ENCODE measurements at places on chromosomes 2 and 18. TPM values are rescaled to one million over a fixed set of nuclear protein-coding genes. Genes with fewer than 3 reads are reported as not detected.

GRCh38 chr18:31229829-31230228, 67.2 kb upstream of the DSC1 start:
- no peaks in the 10 kb centered on the region for H3K27me3 ChIP-seq
- H3K27ac ChIP-seq = no peak overlapping the region
- H3K4me1 ChIP-seq = no peaks in the 10 kb centered on the region
- no peaks in the 10 kb centered on the region for H3K36me3 ChIP-seq
- no peak overlapping the region for H3K4me3 ChIP-seq
- DNase-seq = no peak

GRCh38 chr2:28974252-28974651, 6.8 kb upstream of the TOGARAM2 start:
- H3K27ac ChIP-seq = no peak overlapping the region
- H3K27me3 ChIP-seq = peaks cover 8% of the 10 kb centered on the region
- no peak for DNase-seq
- no peak overlapping the region for H3K4me3 ChIP-seq
- H3K4me1 ChIP-seq = peaks cover 9% of the 10 kb centered on the region
- no peaks in the 10 kb centered on the region for H3K36me3 ChIP-seq

DNA sequence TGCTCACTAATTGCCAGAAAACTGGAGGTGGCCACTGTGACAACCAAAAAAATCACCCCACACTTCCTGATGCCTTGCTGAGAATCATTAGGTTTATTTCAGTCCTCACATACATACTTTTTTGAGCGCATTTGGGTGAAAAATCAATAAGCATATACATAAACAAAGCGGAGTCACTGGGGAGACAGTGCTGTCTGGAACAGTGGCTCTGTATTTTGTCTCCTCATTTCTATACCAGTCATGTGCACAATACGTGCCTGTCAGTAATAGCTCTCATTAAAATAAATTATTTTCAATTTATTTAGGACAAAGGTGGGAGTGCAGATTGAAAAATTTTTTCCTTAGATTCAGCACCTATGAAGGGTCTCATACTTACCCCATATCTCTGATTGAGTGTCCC, 48.2 kb downstream of the CXCR4 start:
- H3K4me1 ChIP-seq = peaks cover 42% of the 10 kb centered on the region
- H3K4me3 ChIP-seq = no peak overlapping the region
- no peaks in the 10 kb centered on the region for H3K27me3 ChIP-seq
- H3K36me3 ChIP-seq = peaks cover 18% of the 10 kb centered on the region
- no peak for DNase-seq
- H3K27ac ChIP-seq = no peak overlapping the region

GRCh38 chr2:129713337-129713736, 266.1 kb upstream of the RAB6C start:
- no peaks in the 10 kb centered on the region for H3K4me1 ChIP-seq
- H3K4me3 ChIP-seq = no peak overlapping the region
- no peaks in the 10 kb centered on the region for H3K27me3 ChIP-seq
- no peaks in the 10 kb centered on the region for H3K36me3 ChIP-seq
- H3K27ac ChIP-seq = no peak overlapping the region
- no peak for DNase-seq

DNA sequence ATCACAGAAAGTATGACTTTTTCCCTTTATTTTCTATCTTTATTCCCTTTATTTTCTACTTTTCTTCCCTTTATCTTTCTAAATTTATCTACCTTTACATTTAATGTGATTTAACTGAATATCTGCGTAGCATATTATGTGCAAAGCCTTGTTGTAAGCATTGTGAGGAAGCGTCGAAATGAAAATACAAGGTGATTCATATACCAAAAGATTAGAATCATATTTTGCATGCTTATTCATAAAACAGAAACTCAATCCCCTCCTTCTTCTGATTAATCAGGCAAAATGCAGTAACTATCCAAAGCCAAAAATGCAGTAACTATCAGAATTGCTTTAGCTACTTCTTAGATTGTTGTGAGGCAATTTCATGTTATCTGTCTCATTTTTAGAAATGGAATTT, 393.0 kb downstream of the CDH19 start:
- no peaks in the 10 kb centered on the region for H3K27me3 ChIP-seq
- no peaks in the 10 kb centered on the region for H3K4me1 ChIP-seq
- no peak for DNase-seq

QPCT gene
- total RNA-seq = 1.1 TPM

- peaks cover 2% of the 10 kb centered on the region for H3K4me1 ChIP-seq
- H3K27ac ChIP-seq = no peak overlapping the region
- H3K27me3 ChIP-seq = peaks cover 12% of the 10 kb centered on the region
- DNase-seq = no peak
Measured at GRCh38 chr2:31331156-31331555, 83.4 kb downstream of the XDH start.

- H3K27me3 ChIP-seq = no peaks in the 10 kb centered on the region
- H3K4me3 ChIP-seq = no peak overlapping the region
- no peaks in the 10 kb centered on the region for H3K4me1 ChIP-seq
Measured at GRCh38 chr2:105104208-105104731, 66.4 kb downstream of the MRPS9 start.

DNA sequence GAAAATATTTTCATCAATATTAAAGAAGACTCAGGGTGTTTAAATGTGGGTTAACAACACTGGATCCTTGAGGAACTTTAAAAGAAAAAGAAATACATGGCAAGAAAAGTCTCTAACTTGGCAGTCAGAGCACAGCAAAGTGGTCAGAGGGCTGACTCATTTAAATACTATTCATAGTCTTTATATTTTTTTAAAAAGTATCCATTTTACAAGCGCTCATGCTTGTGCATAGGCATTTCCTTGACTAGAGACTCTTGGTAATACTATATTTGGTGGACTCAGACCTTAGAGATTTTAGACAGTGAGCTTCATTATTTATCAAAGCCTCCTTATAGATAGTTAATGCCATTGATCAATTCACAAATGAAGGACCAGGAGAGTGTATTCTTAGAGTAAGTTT, 110.2 kb downstream of the ABCA12 start:
- H3K27ac ChIP-seq = no peak overlapping the region
- H3K36me3 ChIP-seq = no peaks in the 10 kb centered on the region
- no peak for DNase-seq
- no peaks in the 10 kb centered on the region for H3K4me1 ChIP-seq
- no peaks in the 10 kb centered on the region for H3K27me3 ChIP-seq

RTP5 gene
- 0.53 TPM for total RNA-seq

BOLL gene
- total RNA-seq = not detected

MC4R gene
- total RNA-seq = not detected

Measured in activated naive CD8-positive, alpha-beta T cell treated with anti-CD3 and anti-CD28 coated beads, Interleukin-2, amount 10 ng/mL, durations not matched to agents 7 days and 5 days (primary cell).